ENCODE measurements at places on chromosomes 12 and 14.

GRCh38 chr12:42696406-42697149 lies 107.0 kb upstream of the PRICKLE1 start:
- DNase-seq, result no peak

- DNase-seq, result no peak
Observed at GRCh38 chr12:13875744-13876143, 105.7 kb downstream of the GRIN2B start.

DNA sequence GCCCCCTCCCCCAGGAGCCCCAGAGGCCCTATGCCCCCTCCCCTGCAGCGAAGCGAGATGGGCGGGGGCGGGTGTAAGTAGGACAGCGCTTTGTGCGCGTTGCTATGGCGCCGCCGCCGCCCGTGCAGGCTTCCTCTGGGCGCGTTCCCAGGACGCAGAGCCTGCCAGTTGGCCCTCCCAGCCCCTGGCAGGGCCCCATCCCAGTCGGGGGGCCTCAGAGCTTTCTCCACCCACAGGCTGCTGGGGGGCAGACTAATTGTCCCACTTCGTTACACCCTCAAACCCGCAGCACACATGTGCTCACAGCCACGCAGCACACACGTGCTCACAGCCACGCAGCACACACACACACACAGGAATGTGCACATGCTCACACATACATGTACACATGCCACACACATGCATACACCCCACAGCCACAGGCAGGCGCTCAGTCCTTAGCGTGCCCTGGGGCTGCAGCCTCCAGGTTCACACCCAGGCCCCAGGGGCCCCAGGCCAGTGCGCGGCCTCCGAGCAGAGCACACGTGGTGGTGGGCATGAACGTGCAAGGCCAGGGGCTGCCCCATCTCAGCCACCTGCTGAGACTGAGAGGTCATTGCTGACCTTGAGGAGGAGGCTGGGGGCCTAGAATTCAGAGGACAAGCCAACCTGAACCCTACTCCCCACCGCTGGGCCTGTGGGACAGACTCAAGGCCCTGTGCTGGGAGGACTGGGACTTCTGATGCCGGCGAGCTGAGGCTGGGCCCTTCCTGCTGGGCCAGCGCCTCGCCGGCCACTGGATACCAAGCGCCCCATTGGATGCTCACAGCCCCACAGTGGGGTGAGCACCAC lies 15.6 kb downstream of the TRMT61A start:
- no peak for DNase-seq

DNA sequence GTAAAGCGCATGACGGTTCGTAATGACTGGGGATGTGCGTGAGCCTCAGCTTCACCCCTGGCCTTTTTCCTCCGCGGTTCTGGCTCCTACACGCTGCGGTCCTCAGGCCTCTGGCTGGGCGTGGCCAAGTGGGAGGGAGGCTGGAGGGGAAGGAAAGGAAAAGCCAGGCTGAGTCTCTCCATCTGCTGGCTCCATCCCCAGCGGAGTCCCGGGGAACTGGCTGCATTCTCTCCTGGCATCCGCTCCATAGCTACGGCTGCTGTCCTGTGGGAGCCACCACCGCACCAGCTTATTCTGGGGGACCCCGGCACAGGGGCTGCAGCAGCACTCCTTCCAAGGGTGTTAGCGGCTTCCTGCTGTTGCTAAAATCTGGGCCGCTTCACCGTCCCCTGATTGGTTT lies 68.2 kb upstream of the SLC24A4 start:
- no peak for DNase-seq

DNA sequence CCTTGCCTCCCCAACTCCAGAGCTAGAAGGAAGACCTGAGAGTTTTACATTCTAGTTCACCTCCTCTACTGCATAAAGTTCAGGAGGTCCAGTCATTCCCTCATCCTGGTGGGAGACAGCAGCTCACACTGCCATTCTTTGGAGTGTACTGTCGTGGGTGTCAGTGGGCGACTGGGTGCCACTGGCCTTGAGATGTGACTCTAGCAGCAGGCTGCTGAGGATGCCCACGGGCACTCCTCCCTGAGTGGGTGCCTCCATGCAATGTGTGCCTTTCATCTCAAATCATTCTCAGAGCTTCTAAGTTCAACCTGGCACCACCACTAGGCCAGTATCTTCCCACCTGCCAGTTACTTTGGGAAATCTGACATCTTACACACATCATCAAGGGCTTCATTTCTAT lies 12.5 kb downstream of the RFX4 start:
- no peak for DNase-seq

GRCh38 chr14:89855961-89856656 lies 98.4 kb downstream of the EFCAB11 start:
- DNase-seq, result no peak

GRCh38 chr12:22978962-22979361 lies 354.0 kb downstream of the ETNK1 start:
- no peak for DNase-seq

- no peak for DNase-seq
Observed at GRCh38 chr12:90939382-90939781, 15.6 kb downstream of the CCER1 start.

GRCh38 chr12:10211940-10212738 lies 538 bp upstream of the GABARAPL1 start:
- peak; percentile 75 for DNase-seq

DNA sequence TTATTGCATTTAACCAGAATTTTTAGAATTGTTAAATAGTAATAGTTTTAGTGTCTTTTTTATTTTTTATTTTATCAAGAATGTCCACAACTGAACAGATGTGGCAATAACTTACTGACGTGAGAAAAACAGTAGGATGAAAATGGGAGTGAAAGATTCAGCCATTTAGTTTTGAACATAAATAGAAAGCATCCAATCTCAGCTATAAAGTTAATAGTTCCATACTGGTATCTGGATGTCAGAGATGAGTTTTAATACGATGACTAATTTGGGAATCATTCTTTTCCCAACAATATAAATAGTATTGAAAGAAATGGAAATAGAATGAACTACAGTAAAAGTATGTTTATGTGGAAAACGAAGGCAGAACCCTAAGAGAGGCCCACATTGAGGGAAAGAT lies 159.4 kb downstream of the EPS8 start:
- DNase-seq, result no peak

GRCh38 chr12:75628511-75628910 lies 117.1 kb upstream of the KRR1 start:
- no peak for DNase-seq

GRCh38 chr12:98466640-98467400 lies 48.6 kb upstream of the TMPO start:
- no peak for DNase-seq

- no peak for DNase-seq
Observed at GRCh38 chr14:94123296-94123695, 6.1 kb downstream of the IFI27L2 start.

GRCh38 chr12:51098611-51099010 lies 15.2 kb upstream of the CSRNP2 start:
- no peak for DNase-seq

DNA sequence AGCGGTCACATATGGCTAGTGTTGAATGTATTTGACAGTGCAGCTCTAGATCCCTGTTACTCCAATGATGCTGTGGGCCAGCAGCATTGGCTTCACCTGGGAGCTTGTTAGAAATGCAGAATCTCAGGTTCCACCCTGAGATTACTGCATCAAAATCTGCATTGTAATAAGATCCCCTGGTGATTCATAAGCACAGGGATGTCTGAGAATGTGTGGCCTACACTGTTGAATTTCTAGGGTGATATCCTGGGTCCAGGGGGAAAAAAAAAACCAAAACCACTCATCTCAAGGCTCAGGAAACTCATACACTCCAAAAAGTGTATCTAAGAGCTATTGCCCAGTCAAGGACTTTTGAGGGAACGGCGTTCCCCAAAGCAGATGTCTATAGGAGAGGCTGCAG lies 196.8 kb downstream of the PPM1H start:
- DNase-seq, result no peak

DNA sequence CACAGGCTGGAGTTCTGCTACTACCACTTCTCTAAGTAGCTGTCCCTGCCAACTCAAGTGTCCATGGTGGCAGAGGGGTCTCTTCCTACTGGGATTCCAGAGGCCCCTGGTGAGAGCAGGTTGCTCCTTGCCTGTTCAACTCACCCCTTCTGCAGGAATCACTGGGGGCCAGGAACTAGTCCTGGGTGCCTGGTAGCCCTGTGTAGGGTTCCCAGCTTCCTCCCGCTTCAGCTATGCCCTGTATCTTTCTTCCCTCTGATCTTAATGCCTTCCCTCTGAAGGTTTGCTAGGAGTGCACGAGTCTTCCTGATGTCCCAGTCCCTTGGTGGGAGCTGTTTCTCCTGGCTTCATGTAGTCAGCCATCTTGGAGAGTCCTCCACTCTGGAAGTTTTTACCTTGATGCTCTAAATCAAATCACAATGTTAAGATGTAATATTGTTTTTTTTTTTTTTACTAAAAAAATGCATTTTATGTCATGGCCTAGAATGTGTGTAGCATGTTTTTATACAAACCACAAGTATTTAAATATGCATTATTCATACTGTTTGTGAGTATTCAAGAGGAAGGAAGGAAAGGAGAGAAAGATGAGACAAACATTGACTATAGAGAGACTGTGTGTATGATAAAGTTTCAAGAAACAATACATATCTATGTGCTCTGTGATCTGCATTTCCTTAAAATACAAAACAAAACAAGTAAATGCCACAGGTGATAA lies 54.7 kb downstream of the FRS2 start:
- no peak for DNase-seq

- no peak for DNase-seq
Observed at GRCh38 chr14:51225751-51226150, 14.3 kb upstream of the TMX1 start.

DNA sequence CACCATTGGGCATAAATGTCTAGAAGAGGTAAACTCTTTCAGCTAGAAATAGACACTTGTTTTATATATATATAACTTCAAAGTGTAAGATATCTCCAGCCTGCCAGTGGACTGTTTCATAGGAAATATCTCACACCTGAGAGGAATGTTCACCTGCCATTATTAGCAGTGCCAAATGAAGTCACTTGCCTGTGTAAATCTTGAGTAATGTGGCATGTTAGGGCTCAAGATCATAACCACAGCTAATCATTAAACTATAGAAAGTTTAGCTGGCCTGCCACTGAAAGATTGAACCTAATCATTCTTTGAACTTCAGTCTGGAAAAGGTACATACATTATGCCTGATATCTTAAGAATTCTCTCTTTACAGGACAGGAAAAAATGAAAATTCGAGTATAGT lies 25.5 kb upstream of the KCNJ8 start:
- DNase-seq, result no peak

DNA sequence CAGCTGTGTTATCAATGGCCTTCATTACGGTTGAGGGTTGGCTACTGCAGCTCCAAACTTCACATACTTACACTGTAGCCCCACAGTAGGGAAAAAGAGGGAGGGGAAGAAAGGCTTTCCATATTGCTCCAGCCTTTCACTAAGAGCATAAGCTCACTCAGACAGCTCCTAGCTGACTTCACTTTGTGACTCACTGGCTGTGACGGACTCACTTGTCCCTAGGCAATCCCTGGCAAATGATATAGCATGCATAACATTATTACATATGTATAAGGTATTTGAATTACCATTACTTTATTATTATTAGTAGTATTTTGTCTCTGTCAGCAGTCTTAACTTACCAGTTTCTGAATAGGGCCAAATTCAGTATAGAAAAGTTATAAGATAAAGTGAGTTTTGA lies 350.7 kb downstream of the RMST start:
- DNase-seq, result no peak

DNA sequence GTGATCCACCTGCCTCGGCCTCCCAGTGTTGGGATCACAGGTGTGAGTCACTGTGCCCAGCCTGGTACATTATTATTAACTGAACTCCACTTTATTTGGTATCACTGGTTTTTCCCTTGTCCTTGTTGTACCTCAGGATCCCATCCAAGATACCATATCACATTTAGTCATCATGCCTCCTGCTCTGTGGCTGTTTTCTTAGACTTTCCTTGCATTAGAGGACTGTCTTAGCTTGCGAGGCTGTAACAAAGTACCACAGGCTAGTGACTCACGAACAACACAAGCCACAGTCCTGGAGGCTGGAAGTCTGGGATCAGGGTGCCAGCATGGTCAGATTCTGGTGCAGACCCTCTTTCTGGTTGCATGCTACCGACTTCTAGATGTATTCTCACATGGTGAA lies 12.2 kb downstream of the KLC1 start:
- DNase-seq, result no peak

DNA sequence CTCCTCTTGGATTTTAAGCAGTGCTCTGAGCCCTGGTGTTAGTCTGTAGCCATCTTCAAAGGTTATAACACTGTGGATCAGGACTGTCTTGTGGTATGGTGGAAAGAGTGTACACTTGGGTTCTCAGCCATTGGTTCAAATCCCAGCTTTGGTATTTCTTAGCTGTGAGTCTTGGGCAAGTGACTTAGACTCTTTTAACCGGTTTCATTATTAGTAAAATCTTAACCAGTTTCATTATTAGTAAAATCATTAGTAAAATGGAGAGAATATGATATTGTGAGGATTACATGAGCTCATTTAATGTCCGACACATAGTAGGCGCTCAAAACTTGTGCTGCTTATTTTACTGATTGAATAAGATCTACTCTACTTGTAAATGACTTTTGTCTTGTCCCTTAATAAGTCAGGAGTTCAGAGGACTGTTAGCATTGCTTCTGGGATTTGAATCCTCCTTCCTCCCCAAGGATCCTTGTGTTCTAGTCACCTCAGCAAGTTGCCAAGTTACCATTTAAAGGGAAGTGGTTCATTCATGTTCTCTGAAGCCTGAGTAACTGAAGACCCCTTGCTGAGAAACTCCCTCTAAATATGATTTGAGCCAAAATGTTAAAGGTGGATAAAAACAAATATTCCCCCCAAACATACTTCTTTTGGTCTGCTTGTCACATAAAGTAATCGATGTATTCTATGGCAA lies 12.4 kb downstream of the TTLL5 start:
- no peak for DNase-seq

DNA sequence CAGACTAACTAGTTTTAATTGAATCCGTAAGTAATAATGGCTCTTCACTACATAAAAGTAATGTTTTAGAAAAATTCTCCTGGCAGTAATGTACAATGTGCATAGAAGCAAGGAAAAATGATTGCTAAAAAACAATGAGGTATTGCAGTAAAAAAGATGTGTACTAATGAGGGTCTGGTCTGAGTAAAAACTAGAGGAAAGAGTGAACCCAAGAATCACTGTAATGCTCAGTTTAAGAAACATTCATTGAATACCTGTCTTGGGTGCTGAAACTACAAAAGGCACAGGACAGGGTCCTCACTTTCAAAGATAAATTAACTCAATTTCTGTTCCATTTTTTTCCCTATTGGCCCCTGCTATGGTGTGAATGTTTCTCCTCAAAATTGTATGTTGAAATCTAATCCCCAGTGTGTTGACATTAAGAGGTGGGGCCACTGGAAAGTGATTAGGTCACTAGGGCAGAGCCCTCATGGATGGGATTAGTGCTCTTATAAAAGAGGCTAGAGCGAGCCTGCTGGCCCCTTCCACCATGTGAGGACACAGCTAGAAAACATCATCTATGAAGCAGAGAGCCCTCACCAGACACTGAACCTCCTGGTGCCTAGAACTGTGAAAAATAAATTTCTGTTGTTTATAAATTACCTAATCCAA lies 51.6 kb downstream of the RPS6KA5 start:
- no peak for DNase-seq

- no peak for DNase-seq
Observed at GRCh38 chr12:49489720-49490119, 49.1 kb upstream of the KCNH3 start.

Measured in DND-41 (cell line).